ENCODE measurements at places on chromosomes 11 and 22.

DNA sequence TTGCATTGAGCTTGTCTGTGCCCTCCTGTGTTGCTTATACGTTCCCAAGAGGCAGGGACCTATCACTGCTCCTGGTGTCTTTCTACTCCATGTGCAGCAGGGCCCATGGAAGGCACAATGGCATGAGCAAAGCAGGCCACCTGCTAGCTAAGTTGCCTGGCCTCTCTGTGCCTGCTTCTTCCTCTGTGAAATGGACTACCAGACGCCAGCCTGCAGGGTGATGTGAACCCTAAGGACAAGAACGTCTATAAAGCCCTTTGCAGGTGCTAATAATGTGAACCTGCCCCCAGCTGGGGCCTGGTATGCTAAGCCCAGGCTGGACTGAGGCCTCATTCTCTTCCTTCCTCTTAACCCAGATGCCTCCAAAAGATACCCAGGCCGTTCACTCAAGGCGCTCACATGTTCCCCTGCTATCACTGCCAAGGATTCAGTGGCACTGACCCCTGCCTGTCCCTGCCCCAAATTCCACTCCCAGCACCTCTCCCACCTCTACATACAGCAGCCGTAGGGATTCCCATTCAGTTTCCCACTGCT is 4.0 kb downstream of the GUCD1 start:
- no peak for DNase-seq

DNA sequence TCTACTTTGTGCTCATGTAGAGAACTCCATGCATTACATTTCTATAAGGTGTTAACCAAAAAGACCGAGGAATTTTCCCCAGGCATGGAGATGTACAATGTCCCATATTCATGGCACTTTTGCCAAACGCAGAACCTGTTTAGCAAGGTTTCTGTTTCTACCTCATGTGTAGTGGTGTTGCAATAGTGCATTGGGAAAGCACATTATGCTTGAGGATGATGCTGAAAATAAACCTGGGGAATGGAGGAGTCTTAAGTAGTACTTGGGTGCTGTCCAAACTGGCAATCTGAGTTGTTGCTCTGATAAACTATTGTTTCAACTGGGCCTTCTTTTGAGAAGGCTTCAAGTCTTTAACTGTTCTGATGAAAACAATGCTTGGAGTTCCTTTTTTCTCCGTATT is 11.5 kb upstream of the MUC15 start:
- no peak for DNase-seq

DNA sequence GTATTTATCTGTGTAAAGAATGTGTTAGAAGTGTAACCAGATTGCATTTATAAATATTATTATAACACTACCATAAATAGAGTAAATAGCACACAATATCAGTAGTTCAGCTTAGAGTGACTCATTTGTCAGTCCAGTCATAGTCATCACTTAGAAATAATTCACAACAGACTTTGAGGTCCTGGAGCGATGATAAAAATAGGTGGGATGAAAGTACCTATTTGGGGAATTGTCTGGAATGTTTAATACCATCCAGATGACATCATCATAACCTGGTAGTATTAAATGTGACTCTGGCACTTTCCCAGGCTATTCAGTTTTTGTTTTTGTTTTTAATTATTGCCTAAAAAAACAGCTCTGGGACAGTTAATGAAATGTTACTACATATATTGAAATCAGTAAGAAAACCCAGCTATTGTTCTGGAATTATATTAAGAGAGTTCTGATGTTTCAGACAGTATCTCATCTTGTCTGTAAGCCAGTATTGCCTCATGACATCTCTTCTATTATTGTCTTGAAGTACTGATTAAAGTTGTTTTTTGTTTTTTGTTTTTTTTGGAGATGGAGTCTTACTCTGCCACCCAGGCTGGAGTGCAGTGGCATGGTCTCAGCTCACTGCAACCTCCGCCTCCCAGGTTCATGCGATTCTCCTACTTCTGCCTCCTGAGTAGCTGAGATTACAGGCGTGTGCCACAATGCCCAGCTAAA is 74.8 kb downstream of the SIK2 start:
- no peak for DNase-seq

DNA sequence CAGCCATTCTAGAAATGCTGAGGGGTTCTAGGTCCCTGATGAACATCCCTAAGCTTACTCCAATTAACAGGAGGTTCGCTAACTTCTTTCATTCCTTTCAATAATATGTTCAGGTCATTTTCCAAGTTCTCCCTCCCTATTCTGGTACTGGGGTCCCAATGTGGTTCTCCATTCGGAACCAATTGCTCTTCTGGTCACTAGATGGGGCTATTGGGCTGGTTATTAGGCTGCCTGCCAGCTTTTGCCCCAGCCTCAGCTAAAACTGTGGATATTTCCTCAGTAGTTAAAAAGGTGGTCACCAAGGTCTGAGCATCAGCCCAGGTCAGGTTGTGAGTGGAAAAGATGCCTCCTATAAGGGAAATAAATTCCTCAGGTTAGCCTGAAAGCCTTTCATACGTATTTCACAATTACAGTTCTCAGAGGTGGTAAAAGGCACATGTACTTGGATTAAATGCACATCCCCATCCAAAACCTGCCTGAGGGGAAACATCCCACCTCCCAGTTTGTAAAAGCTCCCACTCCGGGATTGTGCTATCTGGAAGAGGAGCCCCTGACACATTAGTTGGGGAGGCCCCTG is 161.1 kb upstream of the CCDC179 start:
- no peak for DNase-seq

DNA sequence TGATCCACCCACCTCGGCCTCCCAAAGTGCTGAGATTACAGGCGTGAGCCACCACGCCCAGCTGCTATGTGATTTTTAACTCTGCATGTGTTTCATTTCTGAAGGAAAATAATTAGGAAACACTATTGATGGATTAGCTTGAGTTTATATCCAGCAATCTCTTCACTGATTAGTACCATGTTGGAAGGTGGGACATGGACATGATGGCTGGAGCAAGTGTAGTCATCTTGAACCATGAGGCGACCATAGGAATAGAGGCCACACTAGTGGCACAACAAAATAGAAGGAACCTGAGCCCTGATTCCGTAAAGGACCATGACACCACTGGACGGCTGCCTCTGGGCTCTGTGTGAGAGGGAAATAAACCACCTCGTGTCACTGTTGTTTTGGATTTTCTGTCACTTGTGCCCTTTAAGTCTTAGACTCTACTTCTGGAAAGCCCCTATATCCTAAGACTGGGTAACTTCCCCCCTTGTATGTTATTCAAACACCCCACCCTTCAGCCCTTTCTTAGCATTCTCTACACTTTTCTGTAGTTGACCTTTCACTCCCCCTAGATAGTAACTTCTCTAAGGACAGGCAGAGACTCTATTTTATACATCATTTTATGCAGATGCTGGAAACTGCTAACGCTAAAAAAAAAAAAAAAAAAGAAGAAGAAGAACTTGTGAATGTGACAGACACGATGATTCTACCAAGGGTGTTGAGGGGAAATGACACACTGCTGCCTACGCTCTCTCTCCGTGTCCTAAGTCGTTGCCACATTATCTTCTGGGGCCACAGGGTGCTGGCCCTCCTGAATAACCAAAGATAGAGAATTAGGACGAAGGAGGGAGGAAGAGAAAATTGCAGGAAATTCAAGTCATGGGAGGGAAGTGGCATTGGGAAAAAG is 2.7 kb upstream of the VPS37C start:
- DNase-seq, result no peak

DNA sequence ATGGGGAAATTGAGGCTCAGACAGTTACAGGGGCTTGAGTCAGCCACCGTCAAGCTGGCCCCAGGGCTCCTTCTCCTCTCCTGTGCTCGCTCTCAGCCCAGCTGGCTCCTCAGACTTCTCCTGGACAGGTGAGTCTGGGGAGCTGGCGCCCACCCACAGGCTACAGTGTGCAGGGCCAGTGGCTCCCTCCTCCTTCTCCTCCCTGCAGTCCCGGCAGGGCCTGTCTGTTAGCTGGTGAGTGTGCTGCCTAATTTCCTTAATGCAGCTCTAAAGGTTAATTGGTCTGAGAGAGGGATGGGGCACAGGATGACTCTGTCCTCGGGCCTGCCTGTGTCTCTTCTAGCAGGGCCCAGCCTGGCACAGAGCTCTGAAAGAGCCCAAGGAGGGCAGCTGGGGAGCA is 31.7 kb downstream of the LMO1 start:
- no peak for DNase-seq

DNA sequence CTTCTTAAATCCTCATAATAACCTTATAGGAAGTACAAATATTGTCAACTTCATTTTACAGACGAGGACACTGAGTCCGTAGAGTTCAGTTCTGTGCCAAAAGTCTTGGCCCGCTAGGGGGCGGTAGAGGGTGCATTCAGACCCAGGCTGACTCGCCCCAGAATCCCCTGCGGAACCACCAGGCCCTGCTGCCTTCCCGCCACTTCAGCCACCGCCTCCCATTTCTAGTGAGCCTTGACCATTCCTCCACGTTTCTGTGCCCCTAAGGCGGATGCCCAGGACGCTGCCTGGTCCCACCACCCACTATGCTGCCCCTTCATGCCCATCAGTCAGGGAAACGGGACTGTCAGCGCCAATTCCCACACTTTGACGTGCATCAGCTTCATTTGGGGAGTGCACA is 19.1 kb downstream of the SYT13 start:
- DNase-seq, result no peak

DNA sequence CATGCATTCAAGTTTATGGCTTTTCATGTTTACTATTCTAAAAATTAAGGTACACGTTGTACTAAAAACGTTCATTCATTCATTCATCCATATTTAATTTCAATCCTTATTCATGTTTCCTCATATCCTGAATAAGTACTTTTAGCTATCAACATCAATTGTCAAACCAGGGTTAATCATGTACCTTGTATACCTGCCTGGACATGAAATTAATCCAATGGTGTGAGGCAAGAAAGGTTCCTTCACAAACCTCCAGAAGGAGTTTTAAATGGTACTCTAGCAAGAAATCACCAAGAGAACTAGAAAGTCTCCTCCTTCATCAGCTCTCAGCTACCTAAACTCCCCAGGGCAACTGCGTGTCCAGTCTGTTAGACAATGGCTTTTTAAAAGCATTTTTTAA is 33.4 kb downstream of the TMEM123 start:
- DNase-seq, result no peak

- no peak for DNase-seq
These were observed 3.8 kb downstream of the B4GALNT4 start for GRCh38 chr11:372809-373715.

DNA sequence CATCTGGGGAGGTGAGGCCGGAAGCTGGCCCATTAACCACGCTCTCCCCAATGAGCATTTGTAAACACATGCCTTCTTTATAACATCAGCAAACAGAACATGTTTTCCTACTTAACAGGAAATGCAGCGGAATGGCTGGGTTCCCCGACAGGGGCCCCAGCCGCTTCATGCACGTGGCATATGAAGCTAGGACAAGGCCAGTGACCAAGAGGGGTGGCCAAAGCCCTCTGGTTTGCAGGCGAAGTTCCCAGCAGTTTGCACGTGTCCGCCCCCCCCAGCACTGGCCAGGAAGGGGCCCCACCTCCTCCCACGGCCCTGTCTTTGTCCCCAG is 38.7 kb upstream of the LINC01488 start:
- peak; percentile 89 for DNase-seq

DNA sequence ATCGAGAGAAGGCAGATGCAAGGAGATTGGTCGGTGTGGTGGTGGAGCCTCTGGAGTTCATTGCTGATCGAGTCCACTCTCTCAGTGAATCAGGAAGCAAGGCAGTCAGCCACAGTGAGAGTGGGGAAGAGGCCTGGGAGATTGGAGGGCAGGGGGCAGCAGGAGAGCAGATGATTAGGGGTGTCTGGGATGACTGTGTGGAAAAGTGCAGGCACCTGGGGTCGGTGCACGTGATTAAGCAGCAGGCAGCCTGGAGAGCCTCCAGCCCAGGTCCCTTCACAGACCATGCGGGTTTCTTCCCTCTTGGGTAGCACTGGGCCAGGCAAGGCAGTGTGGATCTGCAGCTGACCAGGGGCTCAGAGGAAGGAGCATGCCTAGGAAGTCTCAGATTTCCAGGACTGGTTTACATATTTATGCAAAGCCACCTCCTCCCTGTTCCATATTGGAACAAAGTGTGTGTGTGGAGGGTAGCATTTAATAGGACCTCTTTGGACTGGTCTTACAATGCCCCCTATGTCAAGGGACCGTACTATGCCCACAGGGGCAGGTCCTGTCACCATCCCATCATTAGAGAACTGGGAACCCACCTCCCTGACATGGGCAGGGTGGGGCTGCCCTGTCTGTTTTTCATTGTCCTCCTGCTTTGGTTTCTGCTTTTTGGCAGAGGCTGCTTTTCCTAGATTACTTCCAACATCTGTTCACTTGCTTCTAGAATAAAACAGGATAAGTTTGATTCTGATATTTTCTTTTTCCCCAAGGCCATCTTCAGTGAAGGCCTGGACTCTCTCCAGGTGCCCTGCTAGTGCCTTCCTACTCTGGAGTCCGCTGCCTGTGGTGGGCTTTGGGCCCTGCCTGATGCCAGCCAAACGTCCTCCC is 14.0 kb upstream of the GDPD5 start:
- no peak for DNase-seq

DNA sequence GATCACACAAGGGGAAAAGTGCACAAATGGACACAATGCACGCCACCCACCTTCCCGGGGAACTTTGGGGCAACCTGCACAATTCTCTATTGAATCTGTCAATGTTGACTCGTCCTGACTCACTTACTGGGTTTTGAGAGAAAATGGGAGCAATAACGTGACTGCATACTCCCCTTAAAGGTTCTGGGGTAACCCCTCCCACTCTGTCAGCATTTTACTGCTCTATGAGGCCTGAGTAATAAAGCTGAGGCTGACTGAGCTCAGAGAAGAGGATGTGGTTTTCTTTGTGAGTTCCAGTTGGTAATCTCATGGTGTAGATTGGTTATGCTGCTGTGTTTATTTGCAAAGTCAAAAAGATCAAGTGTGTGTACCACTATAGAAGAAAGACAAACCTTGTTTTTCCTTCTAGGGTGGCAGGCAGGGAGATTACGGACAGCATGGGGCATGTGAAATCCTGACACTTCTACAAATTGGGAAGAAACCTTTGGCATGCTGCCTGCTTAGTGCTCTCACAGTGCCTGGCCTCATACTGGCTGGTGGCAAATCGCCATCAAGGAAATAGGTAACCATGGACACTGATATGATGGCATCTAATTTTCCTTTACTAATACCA is 16.1 kb upstream of the APOA1 start:
- DNase-seq, result no peak

All from left hindlimb (tissue), 1 donor.